ENCODE measurements at places on chromosomes 12 and 14.

GRCh38 chr14:94237983-94238382 lies 55.1 kb downstream of the SERPINA10 start:
- no peak for DNase-seq

DNA sequence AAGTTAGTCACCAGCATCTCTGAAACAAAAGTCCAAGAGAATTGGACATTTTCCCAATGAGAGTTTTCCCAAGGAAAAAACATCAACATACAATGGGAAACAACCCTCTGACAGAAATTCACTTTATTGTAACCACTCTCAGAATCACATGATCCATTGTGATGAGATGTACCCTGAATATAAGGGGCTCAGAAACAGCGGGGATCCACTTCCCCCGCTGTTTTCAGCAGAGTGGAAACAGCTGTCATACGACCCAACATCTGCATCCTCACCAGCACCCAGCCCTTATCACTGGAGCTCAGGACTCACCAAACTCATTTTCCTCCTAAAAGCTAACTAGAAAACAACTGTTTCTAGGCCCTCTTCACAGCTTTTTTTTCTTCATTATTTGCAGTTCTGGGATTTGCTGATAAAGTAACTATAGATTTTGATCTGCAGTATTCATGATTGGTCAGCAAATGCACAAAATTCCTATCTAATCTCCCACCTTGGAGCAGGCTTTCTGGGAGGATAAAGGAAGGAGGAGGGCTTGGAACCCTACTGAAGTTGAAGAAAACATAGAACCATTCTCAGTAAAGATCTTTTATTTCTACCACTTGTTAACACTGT lies 31.3 kb downstream of the CORO1C start:
- no peak for DNase-seq

DNA sequence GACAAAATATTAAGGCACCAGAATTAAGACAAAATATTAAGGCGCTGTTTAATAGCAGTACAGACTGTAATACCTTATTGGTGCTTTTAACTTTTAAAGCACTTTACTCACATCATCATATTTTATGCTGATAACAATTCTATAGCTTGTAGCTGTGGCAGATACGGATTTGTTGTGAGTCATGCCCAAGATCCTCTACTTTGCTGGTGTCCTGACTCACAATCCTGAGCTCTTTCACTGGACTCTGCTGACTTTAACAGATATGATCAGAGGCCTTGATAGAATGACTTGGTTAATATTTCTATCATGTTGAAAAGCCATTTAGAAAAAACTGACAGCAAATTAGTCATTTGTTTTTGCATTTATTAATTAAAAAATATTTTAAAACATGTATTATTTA lies 99.0 kb upstream of the PKP2 start:
- DNase-seq, result no peak

DNA sequence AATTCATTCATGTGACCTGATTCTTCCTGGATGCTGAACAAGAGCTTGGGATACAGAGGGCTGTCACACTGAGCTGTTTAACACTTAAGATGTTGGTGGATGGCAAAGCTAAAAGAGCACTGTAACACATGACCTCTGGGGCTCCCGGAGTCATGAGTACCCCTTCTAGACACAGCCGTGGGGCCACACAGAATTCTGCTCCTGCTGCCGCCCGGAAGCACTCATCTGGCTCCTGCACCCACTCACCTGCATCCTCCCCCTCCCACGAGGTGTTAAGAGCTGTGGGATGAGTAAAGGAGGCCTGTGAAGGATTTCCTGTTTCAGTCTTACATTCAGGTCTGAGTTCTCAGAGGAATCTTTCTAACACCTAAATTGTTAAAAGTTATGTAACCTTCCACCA lies 78.0 kb upstream of the SSTR1 start:
- no peak for DNase-seq

GRCh38 chr14:40347675-40348074 lies 915.4 kb upstream of the FBXO33 start:
- no peak for DNase-seq

- DNase-seq, result no peak
Observed at GRCh38 chr12:8077207-8077606, 4.9 kb upstream of the NECAP1 start.
